ENCODE measurements at places on chromosomes 3 and 15.

GRCh38 chr3:171163101-171164066 lies 136.9 kb upstream of the SLC2A2 start:
- peak; percentile 68 for DNase-seq

- DNase-seq, result no peak
Measured at GRCh38 chr3:66486646-66487045, 14.2 kb downstream of the LRIG1 start.

DNA sequence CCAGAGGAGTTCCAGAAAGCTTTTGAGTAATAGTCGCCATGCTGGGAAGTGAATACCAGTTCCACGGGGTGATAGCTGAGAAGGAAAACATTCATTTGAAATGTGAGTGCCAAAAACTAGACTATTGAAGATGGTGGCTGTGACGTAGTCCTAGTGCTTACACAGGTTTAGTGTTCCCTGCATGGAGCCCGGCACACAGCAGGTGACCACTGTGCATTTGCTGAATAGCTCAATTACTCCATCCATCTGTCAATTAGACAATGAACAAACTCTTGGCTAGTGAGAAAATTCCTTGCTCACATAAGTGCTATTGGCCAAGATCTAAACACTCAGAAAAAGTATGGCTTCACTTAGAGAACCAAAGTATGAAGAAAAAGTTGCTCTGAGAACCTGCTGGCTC lies 448.1 kb upstream of the WNT5A start:
- DNase-seq, result no peak

- peak; percentile 95 for DNase-seq
Measured at GRCh38 chr3:188389711-188390342, 235.9 kb downstream of the LPP start.

DNA sequence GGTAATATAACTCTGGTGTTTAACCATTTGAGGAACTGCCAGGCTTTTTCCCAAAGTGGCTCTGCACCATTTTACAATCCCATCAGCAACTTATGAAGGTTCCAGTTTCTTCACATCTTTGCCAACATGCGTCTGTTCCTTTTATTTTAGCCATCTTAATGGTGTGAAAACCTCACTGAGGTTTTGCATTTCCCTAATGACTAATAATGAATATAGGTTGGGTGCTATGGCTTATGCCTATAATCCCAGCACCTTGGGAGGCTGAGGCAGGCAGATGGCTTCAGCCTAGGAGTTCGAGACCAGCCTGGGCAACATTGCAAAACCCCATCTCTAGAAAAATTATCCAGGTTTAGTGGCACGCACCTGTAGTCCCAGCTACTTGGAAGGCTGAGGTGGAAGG lies 210.6 kb downstream of the TCF12 start:
- DNase-seq, result no peak

Data from inflammatory macrophage (primary cell).